ENCODE measurements at places on chromosomes 1 and 21.
A peak's percentile ranks its signal among the peaks of the same experiment; 100 is the strongest.

GRCh38 chr21:44820851-44821250 lies 3.0 kb upstream of the SUMO3 start:
- no peak for DNase-seq

DNA sequence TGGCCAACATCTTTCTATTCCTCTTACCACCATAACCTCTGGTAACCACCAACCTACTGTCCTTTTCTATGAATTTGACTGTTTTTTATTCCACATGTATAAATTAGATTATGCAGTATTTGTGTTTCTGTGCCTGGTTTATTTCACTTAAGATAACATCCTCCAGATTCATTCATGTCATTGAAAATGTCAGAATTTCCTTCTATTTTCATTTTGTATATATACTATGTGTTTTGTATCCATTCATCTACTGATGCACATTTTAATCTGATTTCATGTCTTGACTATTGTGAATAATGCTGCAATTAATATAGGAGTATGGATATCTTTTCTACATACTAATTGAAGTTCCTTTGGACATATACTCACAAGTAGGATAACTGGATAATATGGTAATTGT lies 403.2 kb downstream of the NCAM2 start:
- no peak for DNase-seq

GRCh38 chr1:24998563-24999245 lies 68.6 kb upstream of the RUNX3 start:
- DNase-seq: no peak

DNA sequence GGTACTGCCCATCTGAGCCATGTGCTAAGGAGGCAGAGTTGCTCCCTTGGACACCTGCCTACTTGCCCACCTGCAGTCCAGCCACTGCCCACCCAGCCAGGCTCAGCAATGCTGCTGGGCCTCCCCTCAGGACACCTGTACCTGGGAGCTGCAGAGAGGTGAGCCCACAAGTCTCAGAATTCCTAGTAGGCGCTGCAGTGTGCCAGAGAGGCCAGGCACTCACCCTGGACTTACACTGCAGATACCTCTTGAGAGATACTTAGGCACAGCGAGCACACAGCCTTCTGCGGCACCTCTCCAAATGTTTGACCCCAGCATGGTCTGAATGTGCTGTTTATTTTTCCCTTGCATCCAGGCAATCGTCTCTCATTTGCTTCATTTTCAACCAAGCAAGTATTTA lies 71.0 kb downstream of the PGBD5 start:
- DNase-seq: no peak

DNA sequence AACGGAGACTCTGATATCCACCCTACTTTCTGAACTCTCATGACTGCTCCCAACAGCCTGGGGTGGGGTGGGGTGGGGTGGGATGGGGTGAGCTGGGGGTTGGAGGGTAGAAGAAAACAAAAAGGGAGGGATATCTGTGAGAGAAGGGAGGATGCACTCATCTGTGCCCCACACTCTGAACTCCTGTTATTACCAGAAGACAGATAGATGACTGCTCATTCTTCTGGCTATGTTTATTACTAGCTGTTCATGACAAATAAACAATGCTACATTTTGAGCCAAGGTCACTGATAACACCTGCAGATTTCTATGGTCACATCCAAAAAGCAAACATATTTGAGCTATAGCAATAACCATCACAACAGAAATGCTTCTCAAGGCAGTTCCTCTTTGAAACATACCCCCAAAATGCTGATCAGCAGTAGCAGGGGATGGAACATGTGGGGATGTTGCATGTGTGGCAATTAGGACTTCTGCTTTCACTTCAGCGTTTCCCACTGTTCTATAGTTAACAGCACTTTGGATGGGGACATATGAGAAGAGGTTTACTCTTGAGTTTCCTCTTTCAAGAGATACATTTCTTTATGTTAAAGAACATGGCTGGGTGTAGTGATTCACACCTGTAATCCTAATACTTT lies 43.3 kb downstream of the GPR3 start:
- DNase-seq: no peak

DNA sequence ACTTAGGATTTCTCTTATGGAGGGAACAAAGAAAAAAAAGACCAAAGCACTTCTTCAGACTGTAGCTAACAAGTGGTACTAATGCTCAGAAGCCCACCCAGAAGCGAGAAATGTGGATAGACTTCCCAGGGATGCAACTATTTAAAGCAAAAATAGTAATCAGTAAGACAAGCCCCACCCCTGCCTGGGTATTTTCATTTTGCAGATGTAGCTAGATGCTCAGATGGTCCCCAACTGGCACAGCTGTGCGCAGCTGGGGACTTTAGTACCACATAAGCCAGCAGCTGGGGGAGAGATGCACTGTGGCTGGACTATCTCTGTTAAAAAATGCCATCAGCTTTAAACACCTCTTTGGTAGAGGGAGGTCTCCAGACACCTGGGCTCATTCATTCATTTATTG lies 77.8 kb upstream of the SPAG17 start:
- DNase-seq: no peak

GRCh38 chr1:33297911-33298622 lies 22.8 kb downstream of the A3GALT2 start:
- no peak for DNase-seq

DNA sequence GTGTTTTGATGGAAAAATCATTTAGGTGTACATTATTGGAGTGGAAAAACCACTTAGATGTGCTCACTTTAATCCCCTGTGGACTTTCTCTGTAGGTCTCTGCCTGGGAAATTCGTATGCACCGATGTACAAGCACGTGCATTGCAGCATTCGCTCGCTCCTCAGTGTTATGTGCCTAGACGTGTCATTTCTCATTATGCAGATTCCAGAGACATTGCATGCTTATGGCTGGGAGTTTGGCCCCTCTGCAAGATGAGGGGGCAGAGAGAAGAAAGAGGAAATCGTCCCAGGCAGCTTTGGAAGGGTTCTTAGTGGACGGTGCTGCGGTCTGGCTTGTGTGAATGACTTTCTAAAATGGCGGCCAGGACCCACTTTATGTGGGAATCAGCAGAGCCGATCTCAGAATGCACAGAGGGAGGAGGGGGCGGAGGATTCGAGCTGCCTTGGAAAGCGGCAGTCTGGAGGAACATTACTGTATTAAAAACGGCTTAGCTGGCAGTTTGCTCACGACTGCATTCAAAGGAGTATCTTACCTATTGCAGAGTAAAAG lies 2.3 kb downstream of the SPEN start:
- DNase-seq: no peak

DNA sequence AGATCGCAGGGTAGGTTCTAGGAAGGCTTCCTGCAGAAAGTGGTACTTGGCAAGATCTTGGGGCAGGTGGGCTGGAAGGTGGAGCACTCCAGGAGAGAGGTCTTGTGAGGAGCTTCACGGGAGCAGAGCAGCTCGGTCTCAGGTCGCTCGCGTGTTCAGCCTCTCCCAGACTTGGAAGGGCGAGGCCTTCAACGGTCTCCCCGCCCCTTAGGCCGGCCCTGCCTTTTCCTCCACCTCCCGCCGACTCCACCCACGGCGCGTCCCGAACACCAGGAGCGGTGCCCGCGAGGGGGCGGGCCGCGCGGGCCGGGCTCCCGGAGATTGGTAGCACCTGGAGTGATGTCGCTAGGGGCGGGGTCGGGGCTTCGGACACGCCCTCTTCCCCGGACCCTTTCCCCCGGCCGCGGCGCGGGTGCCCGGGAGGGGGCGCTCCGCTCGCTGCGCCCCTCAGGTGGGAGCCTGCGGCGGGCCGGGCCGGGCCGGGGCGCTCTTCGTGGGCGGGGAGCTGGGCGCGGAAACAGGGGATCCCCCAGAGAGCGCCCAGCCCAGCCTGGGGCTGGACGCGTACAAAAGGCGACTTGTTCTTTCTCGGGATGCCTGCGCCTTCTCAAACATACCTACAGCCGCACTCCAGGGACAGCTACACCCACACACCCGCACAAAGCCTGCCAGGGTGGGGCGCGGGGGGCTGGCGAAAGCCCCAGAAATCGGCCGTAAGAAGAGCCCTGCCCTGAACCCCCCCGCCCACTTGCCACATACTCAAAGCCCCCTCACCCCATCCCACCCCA lies 35.5 kb downstream of the AHDC1 start:
- DNase-seq: peak; percentile 92

DNA sequence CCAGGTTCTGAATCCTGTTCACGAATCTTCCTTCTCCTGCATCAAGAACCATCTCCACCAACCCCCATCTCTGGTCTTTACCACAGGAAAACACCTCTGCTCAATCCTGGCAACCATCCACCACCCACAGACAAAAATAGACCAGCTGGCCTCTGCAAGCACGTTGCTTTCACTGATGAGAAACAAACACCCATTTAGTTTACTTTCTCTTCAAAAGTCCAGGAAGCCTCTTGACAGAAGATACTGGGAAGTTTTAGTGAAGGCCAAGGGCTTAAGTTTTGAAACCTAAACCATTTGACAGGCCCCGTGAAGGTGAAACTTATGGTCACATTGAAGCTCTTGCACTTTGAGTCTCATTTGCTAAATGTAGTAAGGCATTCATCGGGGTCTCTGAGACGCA lies 122.6 kb upstream of the PPP2R5A start:
- no peak for DNase-seq

DNA sequence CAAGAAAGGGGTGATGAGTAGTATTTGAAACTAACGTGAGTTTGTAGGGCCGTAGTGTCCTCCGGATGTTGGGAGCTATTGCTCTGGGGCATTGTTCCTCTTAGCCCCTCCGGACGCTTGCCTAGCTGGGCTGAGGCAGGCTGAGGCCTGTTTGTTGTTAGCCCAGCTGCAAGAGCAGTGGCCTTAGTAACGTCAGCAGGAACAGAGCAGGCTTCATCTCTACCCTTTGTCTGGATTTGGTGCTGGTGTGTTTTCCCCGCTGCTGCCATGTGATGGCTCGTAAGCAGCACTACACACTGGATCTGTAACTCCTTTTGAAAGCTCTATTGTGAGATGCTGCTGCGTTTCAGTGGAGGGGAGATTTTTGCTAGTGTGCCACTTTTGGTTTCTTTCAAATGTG lies 57.6 kb downstream of the DNM3 start:
- DNase-seq: peak; percentile 49

GRCh38 chr1:47727051-47727696 lies 270.0 kb downstream of the TRABD2B start:
- DNase-seq: no peak

- no peak for DNase-seq
These were observed 58.6 kb downstream of the H3-3A start for GRCh38 chr1:226121049-226121586.

DNA sequence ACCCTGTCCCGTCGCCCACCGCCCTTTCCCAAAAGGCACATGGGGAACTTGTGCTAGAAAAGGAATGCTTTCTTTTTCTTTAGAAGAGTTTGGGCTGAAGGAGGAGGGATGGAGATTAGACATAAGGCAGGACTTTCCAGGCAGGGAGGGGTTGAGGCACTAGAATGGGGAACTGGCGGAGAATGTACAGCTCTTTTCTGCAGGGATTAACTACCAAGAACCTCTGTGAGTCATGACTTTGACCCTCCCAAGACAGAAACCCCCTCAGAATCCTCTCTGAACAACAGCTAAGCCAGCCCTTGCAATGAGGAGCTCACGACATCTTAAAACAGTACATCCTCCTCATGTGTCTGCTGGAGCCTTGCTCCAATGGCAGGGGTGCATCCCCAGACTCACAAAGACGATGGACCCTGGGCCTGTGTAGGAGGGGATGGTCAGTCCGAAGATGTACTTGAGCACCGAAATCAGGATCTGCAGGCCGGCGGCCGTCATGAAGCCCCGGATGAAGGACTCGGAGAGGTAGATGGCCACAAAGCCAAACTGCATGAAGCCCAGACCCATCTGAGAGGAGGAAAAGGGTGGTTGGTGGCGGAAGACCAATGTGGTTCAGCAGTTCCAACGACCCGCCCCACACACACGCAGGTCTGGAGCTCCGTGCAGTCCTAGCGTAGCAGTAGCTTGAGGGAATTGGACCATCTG lies 13.6 kb downstream of the SLC26A9 start:
- DNase-seq: no peak

DNA sequence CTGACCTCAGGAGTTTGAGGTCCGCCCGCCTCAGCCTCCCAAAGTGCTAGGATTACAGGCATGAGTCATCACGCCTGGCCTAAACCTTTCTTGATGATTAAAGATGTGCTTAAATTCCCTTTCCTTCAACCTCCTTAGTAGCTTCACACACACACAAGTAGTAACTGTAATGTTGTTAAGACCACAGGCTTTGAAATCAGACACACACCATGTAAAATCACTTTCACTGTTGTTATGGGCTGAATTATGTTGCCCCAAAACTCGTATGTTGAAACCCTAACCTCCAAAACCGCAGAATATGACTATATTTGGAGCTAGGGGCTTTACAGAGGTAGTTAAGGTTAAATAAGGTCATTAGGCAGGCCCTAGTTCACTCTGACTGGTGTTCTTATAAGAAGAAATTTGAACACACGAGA lies 180.2 kb downstream of the NR5A2 start:
- DNase-seq: no peak

DNA sequence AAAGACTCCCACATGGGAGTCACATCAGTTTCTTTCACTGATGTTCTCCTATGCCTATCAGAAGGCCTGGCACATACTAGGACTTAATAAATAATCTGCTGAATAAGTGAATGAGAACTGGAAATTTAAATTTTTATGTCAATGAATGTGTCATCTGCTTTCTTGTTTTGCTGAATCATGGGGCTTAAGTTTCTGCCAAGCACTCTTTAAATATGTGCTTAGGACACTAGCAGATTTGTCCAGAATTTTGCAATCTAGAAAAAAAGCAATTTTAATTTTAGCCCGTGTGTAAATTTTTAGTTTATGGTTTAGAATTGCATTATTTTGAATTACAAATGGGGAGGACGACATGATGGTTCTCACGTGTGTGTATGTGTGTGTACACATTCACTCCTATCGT lies 803.1 kb downstream of the USP25 start:
- DNase-seq: no peak

DNA sequence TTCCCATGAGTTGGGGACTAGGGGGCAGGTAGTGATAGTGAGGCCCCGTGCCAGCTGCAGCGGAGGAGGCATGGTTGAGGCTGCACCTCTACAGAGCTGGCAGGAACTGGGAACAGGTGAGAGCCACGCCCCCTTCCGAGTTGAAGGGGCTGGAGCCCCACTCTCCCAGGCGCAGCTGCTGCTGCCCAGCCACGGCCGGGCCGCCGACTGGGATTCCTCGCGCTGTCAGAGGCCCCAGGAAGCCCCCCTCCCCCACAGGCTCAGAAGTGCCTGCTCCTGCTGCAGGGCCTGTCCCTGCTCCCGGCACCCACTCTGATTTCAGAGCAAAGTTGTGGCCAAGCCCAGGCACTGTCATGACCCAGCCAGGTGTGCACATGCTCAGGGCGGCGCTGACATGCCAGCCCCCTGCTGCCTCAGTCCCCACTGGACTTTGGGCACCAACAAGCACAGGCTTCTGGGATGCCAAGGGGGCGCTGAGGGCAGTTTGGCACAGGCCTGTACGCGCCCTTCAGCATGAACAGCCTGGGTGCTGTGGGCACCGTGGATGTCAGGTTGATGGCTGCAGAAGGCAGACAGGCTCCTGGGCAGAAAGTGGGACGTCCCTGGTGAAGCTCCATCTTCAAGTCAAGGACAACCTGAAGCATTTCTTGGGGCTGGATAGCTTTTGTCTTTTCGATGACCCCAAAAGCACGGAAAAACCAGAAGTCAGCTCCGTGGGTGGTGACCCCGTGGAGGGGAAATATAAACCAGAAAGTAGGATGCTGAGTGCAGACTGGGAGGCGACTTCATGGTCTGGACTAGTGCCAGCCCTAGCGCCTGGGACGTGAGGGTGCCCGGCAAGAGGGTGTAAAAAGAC lies 121.5 kb downstream of the SIM2 start:
- no peak for DNase-seq

All from right lung (tissue), 10 donors.